ENCODE measurements at places on chromosomes 3 and 15. TPM values are rescaled to one million over a fixed set of nuclear protein-coding genes. Genes with fewer than 3 reads are reported as not detected.

The MEGF11 gene
- total RNA-seq, result 0.95 TPM

The NLGN1 gene
- total RNA-seq, result 0.85 TPM

The SAMD7 gene
- not detected for total RNA-seq

The STRIT1 gene
- not detected for total RNA-seq

The FETUB gene
- not detected for total RNA-seq

The GASK1A gene
- not detected for total RNA-seq

The CFAP20DC gene
- total RNA-seq, result 4.0 TPM

All from Panc1 (cell line).